ENCODE measurements at places on chromosomes 11 and 22. TPM values are rescaled to one million over a fixed set of nuclear protein-coding genes. Genes with fewer than 3 reads are reported as not detected.

DNA sequence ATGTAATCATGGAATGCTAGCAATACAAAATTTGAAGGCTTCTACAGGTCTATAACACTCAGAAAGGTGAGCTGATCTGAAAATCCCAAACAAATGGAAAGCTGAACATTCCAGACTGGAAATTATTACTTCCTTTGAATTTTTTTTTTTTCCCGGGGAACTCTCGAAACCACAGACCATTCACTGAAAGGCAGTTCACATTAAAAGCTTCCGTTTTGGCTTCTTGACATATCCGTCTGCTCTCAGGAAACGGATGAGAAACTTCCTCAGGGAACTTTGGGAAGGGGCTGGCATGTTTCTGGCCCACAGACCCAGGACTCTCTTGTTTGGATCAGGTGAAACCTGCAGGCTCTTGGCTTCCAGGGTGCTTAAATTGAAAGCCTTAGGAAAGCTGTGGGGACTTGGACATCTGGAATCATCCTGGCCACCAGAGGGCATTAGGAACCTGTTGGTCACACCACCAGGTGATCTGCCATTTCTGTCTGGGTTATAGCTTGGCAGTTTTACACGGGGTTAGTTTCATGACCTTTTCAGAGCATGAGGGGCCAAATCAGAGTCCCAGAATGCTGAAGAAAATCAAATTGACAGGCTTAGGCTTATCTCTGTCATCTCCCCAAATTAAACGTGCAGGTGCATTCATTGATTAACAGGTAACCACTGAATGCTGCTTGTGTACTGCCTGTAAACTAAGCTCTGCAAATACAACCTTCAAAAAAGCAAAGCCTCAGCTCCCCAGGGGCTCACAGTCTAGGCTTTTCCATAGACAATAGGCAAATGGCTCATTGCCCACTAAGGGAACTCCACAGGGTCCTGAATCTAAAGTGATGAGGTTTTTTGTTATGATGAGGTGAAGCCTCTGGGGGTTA lies 22.7 kb upstream of the GRAMD1B start:
- peak; percentile 68 for DNase-seq

GRCh38 chr11:85377901-85378300 lies 249.2 kb downstream of the DLG2 start:
- DNase-seq: no peak

- DNase-seq: no peak
Measured at GRCh38 chr11:108524422-108524821, 26.2 kb upstream of the POGLUT3 start.

GRCh38 chr11:34250211-34250610 lies 107.6 kb downstream of the ABTB2 start:
- no peak for DNase-seq

GRCh38 chr11:57781529-57781943 lies 19.9 kb downstream of the CTNND1 start:
- DNase-seq: peak; percentile 49

GRCh38 chr11:2085251-2086066 lies 53.7 kb downstream of the IGF2 start:
- peak; percentile 10 for DNase-seq

DNA sequence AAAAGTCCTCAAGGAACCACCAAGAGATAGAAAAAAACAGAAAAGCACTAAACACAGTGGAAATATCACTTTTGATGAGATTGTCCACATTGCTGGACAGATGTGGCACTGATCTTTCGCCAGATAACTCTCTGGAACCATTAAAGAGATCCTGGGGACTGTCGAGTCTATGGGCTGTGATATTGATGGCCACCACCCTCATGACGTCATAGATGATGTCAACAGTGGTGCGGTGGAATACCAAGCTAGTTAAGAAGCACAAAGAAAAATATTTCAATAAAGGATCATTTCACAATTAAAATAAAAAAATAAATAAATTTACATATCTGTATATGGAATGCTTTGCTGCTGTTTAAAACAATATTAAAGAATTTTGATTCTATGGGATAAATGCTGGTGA lies 45.5 kb downstream of the ARL14EP start:
- DNase-seq: no peak

DNA sequence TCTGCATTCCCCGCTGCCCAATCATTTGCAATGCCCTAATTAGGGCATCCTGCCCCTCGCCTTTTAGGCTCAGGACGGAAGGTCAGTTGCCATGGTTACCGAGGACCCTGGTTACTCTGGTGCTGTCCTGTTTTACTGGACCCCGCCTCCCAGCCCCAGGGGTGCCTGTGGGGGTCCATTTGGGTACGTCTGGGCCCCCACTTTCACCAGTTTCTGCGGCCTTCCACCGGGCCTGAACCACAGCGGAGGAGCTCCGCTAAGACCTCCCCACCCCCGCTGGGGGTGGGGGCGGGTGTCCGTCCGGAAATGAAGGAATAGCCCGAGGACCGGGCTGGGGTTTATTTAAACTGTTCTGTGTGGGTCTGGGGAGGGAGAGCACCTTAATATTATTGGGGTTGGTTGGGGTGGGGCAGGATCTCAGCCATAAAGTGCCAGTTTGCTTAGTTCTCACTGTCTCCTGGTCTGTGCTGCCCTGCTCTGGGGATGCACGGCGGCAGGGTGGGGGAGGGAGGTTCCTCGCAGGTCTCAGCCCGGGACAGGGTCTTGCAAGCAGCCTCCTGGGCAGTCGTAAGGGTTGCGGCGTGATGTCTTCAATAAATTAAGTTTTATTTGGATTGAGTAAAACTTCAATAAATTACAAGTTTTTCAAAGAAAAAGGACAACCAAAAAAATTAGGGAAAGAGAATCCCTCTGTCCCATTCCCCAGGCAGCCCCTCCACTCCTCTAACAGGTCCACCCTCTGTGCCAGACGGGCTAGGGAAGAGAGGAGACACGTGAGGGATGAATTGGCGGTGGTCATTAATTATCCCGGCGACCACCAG lies 5.3 kb downstream of the PHOX2A start:
- DNase-seq: no peak

DNA sequence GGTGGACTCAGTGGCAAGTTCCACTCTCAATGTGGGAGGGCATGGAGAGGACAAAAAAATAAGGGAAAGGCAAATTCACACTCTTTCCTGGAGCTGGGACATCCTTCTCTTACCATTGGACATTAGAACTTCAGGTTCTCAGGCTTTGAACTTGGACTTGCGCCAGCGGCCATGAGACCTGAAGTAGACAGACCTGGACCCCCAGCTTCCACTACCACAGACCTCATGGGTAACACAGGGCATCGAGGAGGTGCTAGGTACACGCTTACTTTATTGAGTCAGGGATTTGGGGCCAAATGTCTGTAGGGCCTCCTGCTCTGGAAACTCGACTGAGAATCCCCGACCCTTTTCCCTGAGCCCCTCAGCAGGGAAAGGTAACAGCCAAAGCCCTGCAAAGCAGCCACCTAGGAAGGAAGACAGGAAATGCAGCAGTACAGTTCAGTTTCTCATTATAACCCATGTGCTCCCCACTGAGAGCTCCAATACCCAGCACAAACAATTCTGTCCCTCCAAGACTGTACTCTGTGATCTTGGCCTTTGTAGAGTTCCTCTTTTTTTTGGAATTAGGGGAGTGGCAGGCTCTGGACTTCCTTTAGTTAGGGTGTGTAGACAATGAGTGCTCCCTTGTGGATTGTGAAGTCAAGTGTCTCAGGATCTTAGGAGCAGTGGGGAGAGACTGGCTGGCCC lies 5.7 kb downstream of the CHRNA10 start:
- DNase-seq: no peak

DNA sequence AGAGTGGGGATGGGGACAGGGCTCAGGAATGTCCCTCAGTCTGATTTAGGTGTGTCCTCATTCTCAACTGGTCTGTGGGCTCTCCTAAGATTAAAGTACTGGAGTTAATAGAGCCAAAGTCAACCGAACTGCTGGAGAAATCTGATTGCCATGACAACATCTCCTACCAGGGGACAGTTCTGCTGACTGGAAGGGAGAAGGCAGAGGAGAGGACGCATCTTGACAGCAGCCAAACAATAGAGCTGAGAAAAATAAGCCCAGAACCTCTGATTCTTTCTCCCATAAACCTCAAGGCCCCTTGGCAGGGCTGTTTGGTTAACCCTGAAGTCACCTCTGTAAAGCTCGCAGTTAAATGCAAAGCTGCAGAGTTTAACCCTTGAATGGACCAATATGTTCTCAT lies 2.8 kb downstream of the KCTD14 start:
- no peak for DNase-seq

CASP5 gene
- not detected for total RNA-seq

DNA sequence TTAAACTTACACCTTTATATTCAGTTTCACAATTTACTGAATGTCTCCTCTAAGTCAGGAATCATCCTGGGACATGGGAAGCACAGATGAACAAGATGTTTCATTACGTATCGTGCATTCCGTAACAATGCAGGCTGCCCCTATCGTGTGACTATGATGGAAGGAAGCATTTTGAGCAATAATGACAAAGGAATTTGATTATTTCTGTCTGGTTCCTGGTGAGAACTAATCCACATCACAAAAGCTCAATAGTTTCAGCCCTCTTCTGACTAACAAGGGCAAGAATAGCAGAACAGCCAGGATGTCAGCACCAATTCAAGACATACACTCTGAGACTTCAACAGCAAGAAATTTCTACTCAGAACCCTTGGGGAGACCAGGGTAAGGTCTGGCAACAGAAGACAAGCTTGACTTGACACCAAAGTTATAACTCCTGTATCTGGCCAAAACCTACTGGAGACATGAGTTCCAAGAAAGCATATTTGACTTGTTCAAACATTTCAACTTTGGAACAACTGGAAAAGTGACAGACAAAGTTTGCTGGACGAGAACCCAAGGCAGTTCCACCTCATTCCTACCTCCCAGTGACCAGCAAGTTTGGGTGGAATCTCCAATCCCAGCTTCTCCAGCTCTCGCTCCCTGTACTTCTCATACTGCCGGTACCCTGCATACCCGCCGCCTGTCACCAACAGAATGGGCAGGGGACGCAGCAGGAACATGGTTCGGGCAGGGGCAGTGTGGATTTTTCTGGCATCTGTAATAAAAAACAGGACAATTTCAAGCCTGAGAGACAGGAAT lies 14.3 kb downstream of the PISD start:
- DNase-seq: no peak

GRCh38 chr11:106624377-106624776 lies 393.9 kb downstream of the GUCY1A2 start:
- DNase-seq: no peak

DNA sequence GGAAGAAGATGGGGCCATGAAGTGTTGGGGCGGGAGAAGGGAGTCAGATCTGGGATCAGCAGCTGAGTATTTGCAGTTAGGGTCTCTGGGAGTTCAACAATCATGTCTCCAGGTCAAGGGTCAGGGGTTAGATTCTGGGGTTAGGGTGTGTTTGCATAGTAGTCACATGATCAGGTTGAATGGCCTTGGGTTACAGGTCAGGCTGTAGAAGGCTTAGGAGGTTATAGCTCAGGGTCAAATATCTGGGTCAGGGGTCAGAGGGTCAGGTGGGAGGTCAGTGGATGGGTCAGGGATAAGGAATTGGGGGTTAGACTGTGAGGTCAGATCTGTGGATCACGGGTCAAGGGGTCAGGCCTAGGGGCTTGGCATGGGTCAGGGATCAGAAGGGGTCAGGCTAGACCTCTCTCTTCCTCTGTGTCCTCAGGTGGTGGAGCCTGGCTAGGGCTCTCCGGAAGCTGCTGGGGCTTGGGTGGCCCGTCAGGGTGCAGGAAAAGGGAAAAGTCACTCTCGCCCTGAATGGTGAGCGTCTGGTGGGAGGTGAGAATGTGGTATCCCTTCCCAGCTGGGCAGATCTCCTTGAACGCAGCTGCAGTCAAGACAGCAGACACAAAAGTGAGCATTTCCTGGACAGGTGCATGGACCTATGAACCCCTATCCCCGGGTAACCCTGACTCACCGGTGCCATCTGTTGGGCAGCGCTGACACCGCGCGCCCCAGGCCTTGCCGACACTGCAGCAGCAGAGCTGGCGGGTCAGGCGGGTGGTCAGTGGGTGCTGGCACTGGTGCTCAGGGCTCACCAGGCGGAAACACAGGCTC lies 6.4 kb downstream of the LTBP3 start:
- no peak for DNase-seq

DNA sequence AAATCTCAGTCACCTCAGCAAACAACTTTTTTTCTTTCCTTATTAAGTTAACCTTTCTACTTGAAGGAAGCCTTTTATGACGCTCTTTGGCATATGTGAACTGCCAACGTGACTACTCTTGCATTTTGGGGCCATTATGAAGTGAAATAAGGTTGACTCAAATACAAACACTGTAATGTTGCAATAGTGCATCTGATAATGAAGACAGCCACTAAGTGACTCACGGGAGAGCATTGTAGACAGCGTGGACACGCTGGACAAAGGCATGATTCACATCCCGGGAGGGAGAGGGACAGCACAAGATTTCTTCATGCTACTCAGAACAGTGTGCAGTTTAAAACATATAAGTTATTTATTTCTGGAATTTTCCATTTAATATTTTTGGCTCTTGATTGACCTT lies 560.8 kb downstream of the ETS1 start:
- DNase-seq: no peak
